ACHN (cell line): ENCODE measurements at places on chromosomes 1 and 21.

DNA sequence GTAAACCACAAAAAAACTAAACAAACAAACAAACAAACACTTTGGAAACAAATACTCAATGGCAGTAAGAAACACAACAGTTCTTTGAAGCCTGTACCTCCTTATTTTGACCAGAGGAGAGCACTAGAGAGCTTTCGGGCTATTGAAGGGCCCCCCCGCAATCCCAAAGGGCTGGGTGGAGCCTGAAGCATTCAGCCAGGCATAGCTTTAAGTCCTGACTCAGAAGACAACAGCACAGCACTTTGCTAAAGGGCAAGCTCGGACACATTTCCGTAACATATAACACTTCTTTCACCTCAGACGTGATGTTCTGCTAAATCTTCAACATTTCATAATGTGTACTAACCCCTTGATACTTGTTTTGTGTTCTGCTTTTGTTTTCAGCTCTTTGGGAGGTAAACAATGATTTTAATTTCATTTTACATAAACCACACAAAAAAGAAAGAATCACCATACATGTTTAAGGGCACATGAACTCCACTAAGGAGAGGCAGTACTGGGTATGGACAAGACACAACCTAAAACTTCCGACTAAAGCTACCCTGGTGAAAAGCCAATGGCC, 9.7 kb upstream of the SHCBP1L start:
- peak; percentile 95 for DNase-seq

DNA sequence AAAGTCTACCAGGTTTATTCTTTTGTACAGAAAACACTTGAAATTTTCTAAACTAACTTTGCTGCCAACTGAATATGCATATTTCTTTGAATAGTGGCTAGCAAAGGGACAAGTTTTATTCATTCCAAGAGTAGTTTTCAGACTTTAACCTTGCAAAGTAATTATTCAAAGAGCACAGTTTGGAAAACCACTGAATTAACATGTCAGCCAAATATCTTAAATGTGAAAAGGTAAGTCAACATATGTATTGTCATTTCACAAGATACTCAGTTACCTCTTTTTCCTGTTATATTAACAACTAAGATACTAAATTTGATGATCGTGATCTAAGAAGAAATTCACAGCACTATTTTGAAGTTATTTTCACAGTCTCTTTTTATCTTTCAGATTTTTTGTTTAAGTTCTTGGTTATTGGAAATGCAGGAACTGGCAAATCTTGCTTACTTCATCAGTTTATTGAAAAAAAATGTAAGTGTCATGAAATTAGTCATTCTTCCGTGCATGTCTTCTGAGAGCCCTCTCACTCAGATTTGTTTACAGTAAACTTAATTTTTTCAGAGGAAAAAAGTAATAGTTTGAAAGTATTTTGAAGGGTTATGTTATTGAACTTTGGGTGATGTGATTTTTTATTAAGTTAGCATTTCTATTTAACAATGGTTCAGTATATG, 15.3 kb downstream of the RAB4A start:
- DNase-seq, result no peak

DNA sequence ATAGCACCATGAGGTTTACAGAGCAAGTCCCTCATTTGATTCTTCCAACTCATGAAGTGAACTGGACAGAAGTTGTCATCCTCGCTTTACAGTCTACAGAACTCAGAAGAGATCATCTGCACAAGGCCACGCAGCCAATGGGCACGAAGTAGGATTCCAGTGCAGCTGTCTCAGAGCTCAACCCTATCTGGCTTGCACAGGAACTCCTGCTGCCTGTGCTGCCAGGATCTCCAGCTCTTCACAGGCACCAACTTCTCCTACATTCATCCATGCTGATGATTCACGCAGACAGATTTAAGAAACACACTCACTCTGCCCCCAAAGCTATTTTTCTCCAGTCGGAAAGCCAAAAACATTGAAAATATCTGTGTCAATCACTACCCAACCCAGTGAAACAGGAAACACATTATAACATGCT, 157.0 kb downstream of the RERE start:
- peak; percentile 73 for DNase-seq

DNA sequence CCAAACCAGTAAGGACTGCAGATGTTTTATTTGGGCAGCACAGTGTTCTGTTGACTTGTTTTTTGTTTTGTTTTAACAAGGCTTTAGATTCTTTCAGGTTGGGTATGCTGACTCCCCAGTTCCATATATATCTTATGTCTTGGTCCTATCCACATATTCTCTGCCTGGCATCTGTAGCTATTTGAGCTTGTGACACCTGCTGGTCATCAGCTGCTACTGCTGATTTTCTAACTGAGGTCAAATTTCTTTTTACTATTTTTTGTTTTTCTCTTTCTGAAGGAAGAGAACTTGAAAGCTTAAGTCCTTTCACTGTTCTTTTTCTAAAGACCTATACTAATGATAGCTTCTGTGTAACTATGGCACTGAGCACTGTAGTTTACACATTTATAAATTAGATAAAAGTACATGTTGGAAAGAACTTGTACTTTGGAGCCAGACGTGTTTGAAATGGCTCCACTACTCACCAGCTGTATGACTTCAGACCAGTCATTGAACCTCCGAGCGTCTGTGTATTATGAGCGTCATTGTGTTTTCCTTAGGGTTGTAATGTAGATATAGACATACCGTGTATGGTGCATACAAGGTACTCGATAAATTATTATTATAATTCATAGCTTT, 109.4 kb downstream of the NRDC start:
- peak; percentile 63 for DNase-seq

DNA sequence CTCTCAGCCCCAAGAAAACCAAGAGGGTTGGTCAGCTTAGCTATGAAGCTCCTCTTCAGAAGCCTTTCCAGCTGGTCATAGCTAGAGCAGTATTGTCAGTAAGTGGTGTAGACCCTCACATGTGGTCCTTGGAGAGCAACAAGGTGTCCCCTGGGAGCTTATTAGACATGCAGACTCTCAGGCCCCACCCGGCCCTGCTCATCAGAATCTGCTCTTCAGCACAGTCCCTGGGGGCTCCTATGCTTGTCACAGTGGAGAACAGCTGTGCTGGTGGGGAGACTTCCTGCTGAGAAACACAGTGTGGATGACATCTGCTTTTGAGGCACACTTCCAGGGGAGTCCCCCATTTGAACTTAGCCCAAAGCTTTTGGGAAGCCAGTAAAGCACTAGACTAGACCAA, 21.9 kb upstream of the NEK2 start:
- no peak for DNase-seq

- no peak for DNase-seq
Observed at GRCh38 chr1:58345215-58346035, 201.1 kb downstream of the OMA1 start.

DNA sequence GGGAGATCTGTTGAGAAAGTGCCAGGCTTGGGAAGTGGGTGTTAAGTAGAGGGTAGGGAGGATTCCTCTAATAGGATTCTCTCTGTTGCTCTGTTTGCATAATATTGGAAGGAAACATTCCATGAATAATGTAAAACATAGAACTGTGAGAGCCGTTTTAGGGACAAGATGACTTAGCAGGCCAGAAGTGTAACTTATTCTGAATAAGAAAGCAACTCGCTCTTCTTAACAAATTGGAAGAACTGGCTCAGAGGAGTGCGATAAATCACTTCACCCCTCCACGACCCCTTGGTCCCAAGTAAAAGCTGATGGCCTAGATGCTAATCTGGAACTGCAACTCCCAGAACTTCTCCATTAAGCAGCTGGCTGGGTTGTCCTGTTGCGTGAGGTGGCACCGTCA, 19.1 kb downstream of the SIM2 start:
- DNase-seq, result no peak

GRCh38 chr1:66773227-66773626, 21.0 kb downstream of the DYNLT5 start:
- no peak for DNase-seq

DNA sequence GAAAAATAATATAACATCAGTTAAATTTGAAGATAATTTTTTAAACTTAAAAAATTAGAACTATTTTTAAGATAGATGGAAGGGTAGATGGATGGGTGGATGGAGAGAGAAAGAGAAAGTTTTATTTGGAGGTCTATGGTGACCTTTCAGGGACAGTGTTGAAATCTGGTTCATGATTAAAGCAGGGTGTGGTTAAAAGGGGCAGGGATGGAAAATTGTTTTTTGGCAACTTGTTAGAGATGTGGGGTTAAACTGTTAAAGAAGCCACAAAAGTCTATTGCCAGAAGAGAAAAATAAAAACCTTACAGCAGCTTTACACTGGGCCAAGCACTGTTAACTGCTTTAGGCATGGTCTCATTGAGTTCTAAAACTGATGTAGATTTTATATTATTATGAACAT, 134.9 kb upstream of the GORAB start:
- DNase-seq, result no peak

DNA sequence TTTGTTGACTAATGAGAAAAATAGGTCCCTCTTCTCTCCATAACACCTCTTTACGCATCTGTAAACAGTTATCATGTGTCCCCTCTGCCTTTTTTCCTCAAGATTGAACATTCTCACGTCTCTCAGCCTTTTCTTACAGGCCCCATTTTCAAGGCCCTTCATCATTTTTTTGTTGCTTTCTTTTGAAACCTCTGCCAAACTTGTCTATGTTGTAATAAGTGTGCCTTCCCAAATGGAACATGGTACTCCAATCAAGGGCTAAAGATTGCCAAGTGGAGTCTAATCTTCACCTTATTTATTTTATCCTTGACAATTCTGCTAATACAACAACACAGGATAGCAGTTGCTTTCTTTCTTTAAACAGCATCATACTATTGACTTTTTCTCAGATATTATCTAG, 280.3 kb downstream of the USH2A start:
- no peak for DNase-seq

- DNase-seq, result no peak
Observed at GRCh38 chr1:161390559-161390858, 22.8 kb upstream of the CFAP126 start.

GRCh38 chr21:19590044-19590443, 1186.5 kb upstream of the TMPRSS15 start:
- no peak for DNase-seq

GRCh38 chr1:53902235-53903138, 8.5 kb downstream of the DIO1 start:
- no peak for DNase-seq

- no peak for DNase-seq
Observed at GRCh38 chr1:53688381-53689102, 50.4 kb downstream of the GLIS1 start.

- no peak for DNase-seq
Observed at GRCh38 chr1:47814612-47815395, 182.4 kb downstream of the TRABD2B start.

GRCh38 chr1:182867861-182868260, 28.7 kb downstream of the DHX9 start:
- DNase-seq, result no peak

GRCh38 chr1:179079113-179079761, 2.6 kb upstream of the TOR3A start:
- DNase-seq, result peak; percentile 81

DNA sequence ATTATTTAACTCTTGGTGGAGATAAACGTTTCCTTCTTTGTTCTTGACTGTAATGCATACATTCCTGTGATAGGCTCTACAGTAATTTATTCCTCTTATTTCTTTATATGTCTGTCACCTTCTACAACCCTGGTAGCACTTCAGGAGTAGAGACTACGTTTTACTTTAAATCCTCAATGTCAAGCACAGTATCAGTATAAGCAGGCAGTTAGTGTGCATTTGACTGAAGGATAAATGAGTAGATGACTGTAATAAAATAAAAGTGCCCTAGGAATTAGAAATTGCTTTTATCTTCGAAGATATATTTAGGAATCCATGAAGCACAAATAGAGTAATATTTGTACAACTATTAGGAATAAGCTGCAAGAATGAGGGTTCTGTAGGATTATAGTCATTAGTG, 599.6 kb upstream of the PRMT6 start:
- DNase-seq, result no peak

DNA sequence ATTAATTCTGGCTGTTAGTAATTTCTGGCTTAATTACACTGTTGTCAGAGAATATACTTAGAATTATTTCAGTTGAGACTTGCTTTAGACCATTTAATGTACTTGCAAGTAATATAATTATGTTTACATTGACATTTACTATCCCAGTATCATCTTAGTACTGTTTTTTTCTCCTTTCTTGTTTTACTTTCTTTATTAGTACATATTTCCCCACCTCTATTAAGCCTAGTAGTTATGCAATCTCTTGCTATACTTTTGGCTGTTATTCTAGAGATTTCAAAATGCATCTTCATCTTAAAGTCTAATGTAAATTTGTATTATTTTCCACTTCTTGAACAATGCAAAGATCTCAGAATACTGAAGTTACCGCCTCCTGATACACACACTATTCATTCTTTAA, 24.4 kb downstream of the BRWD1 start:
- no peak for DNase-seq

GRCh38 chr1:238892612-238893011, 493.8 kb upstream of the CHRM3 start:
- peak; percentile 8 for DNase-seq

DNA sequence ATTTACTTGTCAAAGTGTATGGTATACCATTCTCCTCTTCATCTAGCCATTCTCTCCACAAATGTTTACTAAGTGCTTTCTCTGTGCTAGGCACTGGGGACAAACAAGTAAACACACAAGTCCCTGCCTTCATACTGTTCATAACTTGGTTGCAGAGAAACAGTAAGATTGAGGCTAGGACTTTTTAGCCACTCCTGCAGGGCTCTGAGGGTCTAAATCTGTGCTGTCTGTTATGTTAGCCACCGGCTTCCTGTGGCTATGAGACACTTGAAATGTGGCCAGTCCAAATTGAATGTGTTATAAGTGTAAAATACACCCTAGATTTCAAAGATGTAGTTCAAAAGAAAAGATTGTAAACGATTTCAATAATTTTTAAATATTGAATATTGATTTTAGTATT, 50.2 kb downstream of the AZIN2 start:
- no peak for DNase-seq

- DNase-seq, result no peak
Observed at GRCh38 chr21:42395302-42395701, 550 bp downstream of the TMPRSS3 start.

- peak; percentile 11 for DNase-seq
Observed at GRCh38 chr1:101653482-101653946, 343.2 kb downstream of the OLFM3 start.

DNA sequence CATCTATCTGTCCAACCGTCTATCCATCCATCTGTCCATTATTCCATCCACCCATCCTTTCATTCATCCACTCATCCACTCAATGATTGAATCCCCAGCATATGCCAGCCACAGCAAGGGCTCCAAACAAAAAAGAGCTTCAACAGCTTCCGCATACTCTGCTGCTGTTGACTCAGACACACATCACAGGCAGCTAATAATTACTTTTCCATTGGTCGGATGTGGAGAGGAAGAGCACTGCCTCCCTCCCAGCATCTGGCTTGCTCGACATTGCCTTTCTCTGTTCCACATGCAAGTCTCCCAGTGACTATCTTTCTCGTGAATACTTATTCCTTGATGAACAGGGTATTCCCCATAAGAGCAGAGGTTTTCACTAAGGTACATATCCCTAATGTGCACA, 176.5 kb downstream of the HIVEP3 start:
- DNase-seq, result peak; percentile 77
